Right renal cortex interstitium (tissue), 3 donors: ENCODE measurements at places on chromosomes 4 and X. TPM values are rescaled to one million over a fixed set of nuclear protein-coding genes. Genes with fewer than 3 reads are reported as not detected.

The TLL1 gene
- 2.0 TPM for polyA plus RNA-seq

The SCML1 gene
- 15.9 TPM for polyA plus RNA-seq

The RBM47 gene
- polyA plus RNA-seq = 83.1 TPM

The MAGEA2 gene
- polyA plus RNA-seq = not detected

The PRDM5 gene
- polyA plus RNA-seq = 18.5 TPM

The GABRQ gene
- polyA plus RNA-seq = 1.4 TPM

The HS3ST1 gene
- 1.1 TPM for polyA plus RNA-seq

The SYP gene
- polyA plus RNA-seq = 1.7 TPM

The HSFX2 gene
- polyA plus RNA-seq = 0.54 TPM

The FREM3 gene
- polyA plus RNA-seq = 0.35 TPM

The MMRN1 gene
- 2.1 TPM for polyA plus RNA-seq

The SPINK2 gene
- polyA plus RNA-seq = not detected

The GRIA3 gene
- polyA plus RNA-seq = 2.9 TPM

The TDO2 gene
- polyA plus RNA-seq = 2.7 TPM

The RTL5 gene
- 22.1 TPM for polyA plus RNA-seq

The BTK gene
- 1.5 TPM for polyA plus RNA-seq

The TMEM35A gene
- polyA plus RNA-seq = 10.6 TPM

The FOXR2 gene
- polyA plus RNA-seq = not detected

The UGT2B17 gene
- polyA plus RNA-seq = not detected

The ZCCHC18 gene
- polyA plus RNA-seq = 4.2 TPM

The WAS gene
- polyA plus RNA-seq = 2.9 TPM

The GC gene
- 0.41 TPM for polyA plus RNA-seq

The TRIM60 gene
- polyA plus RNA-seq = 0.07 TPM

The KLKB1 gene
- polyA plus RNA-seq = 1.6 TPM

The WDR17 gene
- polyA plus RNA-seq = 6.4 TPM

The SRPX gene
- polyA plus RNA-seq = 17.7 TPM

The KIAA1210 gene
- 2.6 TPM for polyA plus RNA-seq

The MAGEC1 gene
- polyA plus RNA-seq = not detected

The KCNIP4 gene
- 15.3 TPM for polyA plus RNA-seq

The EREG gene
- polyA plus RNA-seq = 0.08 TPM

The PCDH18 gene
- polyA plus RNA-seq = 186 TPM

The AADAT gene
- polyA plus RNA-seq = 22.3 TPM

The ZXDB gene
- polyA plus RNA-seq = 11.3 TPM

The PRAF2 gene
- polyA plus RNA-seq = 32.2 TPM
